Anterior cingulate cortex (tissue), 58 donors: ENCODE measurements at places on chromosomes 4 and X.

DNA sequence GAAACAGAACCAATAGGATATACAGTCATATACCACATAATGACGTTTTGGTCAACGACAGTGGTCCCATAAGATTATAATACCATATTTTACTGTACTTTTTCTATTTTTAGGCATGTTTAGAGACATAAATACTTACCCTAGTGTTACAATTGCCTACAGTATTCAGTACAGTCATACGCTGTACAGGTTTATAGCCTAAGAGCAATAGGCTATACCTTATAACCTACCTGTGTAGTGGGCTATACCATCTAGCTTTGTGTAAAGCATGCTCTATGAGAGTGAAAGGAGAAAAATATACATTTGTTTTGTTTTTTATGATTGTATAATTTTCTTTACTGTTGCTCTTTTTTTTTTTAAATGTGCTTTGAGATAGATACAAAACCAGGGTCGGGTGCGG is 52.0 kb upstream of the PABPC1L2A start:
- DNase-seq, result no peak

DNA sequence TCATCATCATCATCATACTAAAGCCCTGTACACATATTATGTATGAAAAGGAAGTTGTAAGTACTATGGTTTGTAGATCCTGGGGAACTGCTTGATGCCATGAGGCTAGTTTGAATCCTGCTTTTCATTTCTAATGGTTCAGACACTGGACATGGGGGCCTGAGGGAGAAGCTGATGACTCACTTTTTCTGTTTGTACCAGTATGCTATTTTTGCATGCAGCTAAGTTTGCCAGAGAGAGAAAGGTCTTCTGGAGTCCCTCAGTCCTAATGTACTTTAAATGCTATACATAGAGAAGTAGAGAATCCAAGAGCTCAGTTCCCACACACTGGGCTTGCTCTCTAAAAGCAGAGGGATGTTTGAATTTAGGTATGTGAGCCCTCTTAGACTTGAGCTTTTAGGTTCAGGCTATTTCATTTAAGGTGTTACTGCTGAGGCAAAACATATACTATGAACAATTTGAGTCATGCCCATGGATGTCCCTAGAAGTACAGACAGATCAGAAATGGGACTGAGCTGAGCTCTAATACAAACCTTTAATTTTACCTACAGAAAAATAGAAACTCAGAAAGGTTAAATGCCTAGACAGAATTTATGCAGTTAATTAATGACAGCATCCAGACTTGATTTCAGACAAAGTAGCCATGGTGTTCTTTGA is 17.6 kb upstream of the HS3ST1 start:
- DNase-seq, result no peak

DNA sequence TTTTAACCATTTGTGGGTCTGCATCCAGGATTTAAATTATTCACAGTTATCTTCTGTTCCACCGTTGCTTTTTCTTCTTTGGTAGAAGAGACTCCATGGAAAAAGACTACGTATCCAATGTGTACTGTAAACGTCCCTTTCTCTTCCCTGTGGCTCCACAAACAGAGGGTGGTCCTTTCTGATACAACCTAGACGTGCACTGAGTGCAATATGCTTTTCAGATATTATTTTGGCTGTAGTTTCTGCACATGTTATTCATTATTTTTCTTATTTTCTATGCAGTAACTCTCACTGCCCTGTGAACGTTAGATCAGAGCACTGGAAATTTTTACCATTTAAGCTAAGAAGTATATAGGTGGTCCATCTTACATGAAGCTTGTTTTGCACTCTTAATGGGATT is 72.7 kb downstream of the SHISA3 start:
- no peak for DNase-seq

- no peak for DNase-seq
Measured at GRCh38 chr4:120139392-120139791, 72.7 kb upstream of the MAD2L1 start.

- no peak for DNase-seq
Measured at GRCh38 chrX:63664083-63664482, 120.9 kb downstream of the ARHGEF9 start.

GRCh38 chr4:139849219-139849618 is 183.6 kb downstream of the MGST2 start:
- no peak for DNase-seq

- no peak for DNase-seq
Measured at GRCh38 chr4:72397314-72397713, 171.7 kb downstream of the ADAMTS3 start.
